ENCODE measurements at places on chromosomes 5 and 9.
A peak's percentile ranks its signal among the peaks of the same experiment; 100 is the strongest.

- DNase-seq, result no peak
Measured at GRCh38 chr9:73347720-73348119, 196.1 kb downstream of the ANXA1 start.

- DNase-seq, result no peak
Measured at GRCh38 chr9:31671011-31671410, 713.4 kb upstream of the ACO1 start.

- DNase-seq, result peak; percentile 55
Measured at GRCh38 chr9:136225748-136226679, 19.6 kb downstream of the QSOX2 start.

DNA sequence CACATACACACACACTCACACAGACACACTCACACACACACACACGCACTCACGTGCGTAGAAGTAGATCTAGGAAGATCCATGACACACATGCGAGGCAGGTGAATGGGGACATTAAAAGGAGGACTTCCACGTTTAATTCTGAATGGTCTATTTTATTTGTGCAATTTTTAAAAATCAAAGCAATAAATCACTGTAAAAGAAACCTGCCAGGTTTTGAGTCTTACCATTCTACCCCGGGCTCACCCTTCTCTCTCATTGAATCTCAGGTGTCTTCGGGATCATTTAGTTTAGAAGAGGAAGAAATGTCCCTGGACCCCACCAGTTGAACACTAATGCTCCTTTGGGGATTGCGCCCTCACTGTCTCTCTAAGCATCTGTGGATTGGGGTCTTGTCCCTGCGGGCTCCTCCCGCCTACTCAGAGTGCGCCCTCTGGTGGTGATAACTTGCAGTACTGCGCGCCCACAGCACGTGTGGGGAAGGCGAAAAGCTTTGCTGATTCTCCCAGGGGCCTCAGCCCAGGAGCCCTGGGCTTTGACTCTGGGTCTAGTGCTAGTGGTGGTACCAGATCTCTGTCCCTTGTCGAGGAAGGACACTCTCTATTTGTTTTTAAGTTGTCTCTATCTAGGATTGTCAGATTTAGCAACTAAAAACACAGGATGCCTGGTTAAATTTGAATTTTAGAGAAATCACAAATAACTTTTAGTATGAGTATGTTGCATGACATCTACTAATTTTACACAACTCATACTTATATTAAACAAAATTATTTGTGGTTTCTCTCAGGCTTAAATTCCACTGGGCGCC is 34.8 kb downstream of the BOD1 start:
- DNase-seq, result peak; percentile 25

- no peak for DNase-seq
Measured at GRCh38 chr5:33068786-33069185, 357.7 kb downstream of the NPR3 start.

- DNase-seq, result no peak
Measured at GRCh38 chr9:93112116-93112863, 16.3 kb downstream of the CARD19 start.

GRCh38 chr5:39822020-39822419 is 397.2 kb upstream of the DAB2 start:
- DNase-seq, result no peak

GRCh38 chr5:4874097-4874496 is 266.0 kb upstream of the ADAMTS16 start:
- no peak for DNase-seq

- DNase-seq, result no peak
Measured at GRCh38 chr5:79798893-79799590, 109.4 kb downstream of the CMYA5 start.

DNA sequence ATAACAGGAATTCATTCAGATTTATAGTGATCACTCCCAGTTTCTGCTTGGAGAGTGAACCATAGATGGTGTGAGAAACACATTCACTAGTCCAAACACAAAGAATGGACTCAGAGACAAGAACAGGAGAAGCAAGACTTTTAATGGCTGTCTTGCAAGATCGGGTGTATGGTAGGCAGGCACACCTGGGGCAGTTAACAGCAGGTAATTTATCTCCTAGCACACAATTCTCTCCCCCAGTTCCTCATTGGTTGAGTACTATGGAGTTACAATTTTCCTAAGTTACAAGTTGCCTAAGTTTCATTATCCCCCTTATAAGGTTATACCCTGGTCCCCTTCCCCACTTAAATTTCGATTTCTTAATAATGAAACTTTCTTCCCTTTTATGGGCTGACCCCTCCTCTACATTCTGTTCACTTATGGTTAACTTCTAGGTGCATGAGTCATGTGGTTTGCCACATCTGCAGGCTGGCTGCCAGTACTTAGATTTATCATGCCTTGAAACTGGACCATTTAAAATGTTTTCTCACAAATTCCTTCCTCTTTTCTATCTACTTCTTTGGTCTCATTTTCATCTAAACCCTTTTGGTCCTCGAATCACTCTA is 623.3 kb downstream of the HINT1 start:
- peak; percentile 59 for DNase-seq
